ENCODE measurements at places on chromosomes 1 and 21.

DNA sequence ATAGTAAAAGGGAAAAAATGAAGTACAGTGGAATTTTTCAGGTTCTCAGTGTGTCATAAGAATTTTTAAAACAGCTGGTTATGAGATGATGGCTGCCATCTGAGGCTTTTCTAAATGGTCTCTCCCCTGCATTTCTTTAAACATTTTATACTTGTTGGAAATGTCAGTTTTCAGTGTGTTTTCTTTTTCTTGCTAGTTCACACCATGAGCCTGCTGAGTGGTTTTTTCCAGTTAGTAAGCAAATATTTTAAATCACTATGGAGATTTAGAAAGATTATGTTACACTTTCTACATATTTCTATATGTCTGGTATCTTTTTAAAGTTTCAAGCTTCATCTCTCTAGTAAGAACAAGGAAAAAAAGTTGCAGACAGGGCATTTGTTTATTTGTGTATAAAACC, 9.6 kb downstream of the RBM15 start:
- no peak for DNase-seq

DNA sequence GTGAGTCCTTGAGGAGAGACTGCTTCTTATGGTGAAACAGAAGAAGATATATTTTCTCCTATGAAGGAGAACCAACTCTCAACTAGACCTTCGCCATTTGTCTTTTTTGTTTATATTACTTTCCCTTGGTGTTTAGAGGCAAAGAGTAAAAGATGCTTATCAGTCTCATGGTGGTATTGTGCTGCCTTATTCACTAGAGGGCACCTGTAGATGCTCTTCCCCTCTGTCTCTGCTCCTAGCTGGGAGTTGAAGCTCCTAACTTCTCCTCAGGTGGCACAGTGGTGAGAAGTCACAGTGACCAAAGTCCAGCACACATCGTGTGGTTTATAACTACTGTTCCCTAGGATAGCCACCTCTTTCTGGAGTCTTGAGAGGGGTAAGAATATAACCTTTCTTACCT, 1359.6 kb downstream of the PLA2G4A start:
- no peak for DNase-seq

DNA sequence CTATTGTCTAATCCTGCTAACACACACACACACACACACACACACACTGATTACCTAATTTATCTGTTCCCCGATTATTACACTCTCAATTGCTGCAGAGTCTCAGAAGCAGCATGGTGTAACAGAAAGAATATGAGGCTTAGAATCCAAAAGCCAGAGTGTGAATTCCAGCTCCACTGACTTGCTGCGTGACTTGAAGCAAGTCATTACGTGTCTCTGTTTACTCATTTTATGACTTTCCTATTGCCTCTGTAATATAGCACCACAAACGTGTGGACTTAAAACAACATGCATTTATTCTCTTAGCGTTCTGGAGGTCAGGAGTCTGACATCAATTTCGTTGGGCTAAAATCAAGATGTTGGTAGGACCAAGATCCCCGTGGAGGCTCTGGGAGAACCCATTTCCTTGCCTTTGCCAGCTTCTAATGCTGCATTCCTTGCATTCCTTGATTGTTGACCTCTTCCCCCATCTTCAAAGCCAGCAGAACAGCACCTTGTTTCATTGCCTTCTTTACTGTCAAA, 55.9 kb upstream of the ATP5PO start:
- no peak for DNase-seq

GRCh38 chr1:117650840-117651568, 45.2 kb downstream of the TENT5C start:
- DNase-seq: no peak

- no peak for DNase-seq
These were observed 155.1 kb downstream of the VPS13D start for GRCh38 chr1:12384836-12385456.

- DNase-seq: no peak
These were observed 38.3 kb downstream of the PRDM15 start for GRCh38 chr21:41840880-41841279.

DNA sequence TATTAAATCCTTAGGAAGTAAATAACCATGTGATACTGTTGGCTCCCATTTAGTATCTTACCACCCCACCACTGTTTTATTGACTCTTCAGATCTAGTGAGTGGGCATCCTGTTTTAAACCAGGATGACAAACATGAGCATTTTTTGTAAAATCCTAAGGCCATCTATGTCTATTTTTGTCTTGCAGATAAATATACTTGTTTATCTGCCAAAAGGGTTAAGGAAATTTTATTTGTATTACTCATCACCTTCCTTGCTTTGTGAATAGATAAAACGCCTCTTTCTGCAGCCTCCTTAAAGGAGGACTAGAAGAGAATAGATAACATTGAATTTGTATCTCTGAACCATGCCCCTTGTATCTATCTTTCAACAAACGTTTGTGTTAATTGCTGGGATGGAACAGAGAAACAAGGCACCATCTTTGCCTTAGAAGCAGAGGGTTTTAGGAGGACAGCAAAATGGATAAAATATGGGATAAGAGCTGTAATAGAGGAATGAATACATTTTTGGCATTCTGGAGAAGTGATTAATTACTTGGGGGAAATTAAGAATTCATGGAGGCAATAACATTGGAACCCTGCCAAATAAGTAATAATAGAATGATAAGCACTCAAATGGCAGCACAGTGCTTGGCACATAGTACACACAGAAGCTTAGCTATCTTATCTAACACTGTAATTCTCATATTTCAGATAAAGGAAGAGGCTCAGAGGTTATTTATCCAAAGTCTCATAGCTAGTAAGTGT, 14.7 kb downstream of the YTHDF2 start:
- DNase-seq: no peak

GRCh38 chr1:228765168-228765946, 30.1 kb downstream of the RHOU start:
- no peak for DNase-seq

GRCh38 chr1:75233302-75233929, 99.2 kb downstream of the LHX8 start:
- no peak for DNase-seq

- DNase-seq: no peak
These were observed 268.6 kb downstream of the PTBP2 start for GRCh38 chr1:96990136-96990535.

- DNase-seq: peak; percentile 78
These were observed 56.5 kb upstream of the SELENON start for GRCh38 chr1:25743164-25744139.

DNA sequence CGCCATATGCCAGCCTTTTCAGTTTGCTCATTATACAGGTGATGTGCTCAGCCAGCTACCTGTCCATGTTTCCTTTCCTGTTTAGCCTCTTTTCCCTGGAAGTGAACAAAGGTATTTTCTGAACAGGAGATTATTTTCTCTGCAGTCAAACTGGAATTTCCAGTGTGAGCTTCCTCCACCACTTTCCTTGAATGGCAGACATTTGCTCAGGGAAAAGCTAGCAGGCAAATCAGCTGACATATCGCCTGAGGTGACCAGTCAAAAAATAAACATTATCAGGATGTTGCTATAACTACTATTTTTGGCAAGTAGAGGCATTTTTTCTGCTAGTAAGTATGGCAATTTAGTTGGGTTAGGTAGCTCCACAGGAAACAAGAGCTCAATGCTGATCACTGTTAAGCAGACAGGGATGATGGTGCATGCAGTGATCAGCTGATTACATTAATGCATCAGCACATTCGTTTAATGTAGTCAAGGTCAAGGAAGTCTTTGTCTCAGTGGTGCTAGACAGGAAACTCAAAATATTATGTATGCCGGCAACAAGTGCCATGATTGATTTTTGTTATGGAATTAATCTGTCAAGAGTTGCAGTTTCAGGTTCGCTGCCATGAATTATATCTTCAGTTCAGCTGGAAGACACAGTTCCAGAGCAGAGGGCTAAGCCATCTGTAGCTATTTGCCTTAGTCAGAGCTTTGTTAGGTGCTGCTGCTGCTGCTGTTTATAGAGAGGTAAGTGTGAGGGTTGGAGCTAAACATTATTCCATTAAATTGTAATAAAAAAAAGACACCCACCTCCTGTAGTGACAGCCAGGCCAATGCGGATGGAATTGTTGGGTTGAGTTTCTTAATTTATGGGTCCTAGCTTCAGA, 179.7 kb upstream of the ST6GALNAC5 start:
- no peak for DNase-seq

Measured in C1 segment of cervical spinal cord (tissue), 14 donors.